ENCODE measurements at places on chromosomes 5 and 9.
A peak's percentile ranks its signal among the peaks of the same experiment; 100 is the strongest.

GRCh38 chr5:134271059-134271458 lies 45.2 kb upstream of the PPP2CA start:
- DNase-seq, result no peak

GRCh38 chr5:135360278-135361274 lies 38.5 kb downstream of the MACROH2A1 start:
- DNase-seq, result no peak

DNA sequence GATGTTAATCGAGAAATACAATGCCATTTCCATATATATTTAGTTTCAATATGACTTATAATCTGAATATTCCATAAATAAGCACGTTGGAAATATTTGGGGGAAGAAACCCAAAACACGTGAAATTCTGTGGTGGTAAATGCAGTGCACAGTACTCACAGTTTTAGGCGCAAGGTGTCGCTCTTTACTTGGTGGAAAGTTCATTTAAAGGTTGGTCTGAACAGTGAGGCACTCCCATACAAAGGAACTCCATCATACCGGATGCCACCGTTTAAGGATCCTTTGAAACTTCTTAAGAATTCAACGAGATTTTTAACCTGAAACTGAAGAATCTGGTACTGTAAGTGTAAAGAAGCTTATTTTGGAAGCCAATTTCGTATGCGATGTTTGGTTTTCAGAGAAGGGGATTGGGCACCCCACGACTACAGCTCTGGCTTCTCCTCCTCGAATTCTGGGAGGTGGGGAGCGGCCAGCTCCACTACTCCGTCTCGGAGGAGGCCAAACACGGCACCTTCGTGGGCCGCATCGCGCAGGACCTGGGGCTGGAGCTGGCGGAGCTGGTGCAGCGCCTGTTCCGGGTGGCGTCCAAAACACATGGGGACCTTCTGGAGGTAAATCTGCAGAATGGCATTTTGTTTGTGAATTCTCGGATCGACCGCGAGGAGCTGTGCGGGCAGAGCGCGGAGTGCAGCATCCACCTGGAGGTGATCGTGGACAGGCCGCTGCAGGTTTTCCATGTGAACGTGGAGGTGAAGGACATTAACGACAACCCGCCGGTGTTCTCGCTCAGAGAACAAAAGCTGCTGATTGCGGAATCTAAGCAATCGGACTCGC lies at the start of gene PCDHA11:
Gene PCDHA11, plus strand, starts transcription at position 237 of the 834 bp plus-strand sequence. Its CDS starts 147 bp downstream, at position 384.
- DNase-seq, result no peak

DNA sequence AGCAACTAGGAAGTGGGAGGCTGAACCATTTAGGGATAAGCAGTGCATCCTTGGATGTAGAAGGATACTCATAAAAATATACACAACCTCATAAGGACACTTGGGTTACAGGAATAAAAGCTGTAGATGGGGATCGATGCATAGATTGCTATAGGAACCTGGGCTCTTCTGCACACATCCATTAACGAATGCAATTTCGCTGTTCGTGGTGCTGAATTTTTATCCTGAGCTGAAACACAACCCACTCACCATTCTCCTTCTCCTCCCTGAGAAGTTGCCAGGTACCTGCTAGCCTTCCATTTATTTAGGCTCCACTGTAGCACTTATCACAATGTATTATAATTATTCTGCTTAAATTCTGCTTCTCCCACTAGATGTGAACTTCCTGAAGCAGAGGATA lies 320.6 kb upstream of the BRINP1 start:
- no peak for DNase-seq

- DNase-seq, result no peak
These were observed 49.8 kb downstream of the PIK3R1 start for GRCh38 chr5:68265347-68265746.

GRCh38 chr9:127555840-127556820 lies 55.9 kb upstream of the STXBP1 start:
- peak; percentile 25 for DNase-seq

DNA sequence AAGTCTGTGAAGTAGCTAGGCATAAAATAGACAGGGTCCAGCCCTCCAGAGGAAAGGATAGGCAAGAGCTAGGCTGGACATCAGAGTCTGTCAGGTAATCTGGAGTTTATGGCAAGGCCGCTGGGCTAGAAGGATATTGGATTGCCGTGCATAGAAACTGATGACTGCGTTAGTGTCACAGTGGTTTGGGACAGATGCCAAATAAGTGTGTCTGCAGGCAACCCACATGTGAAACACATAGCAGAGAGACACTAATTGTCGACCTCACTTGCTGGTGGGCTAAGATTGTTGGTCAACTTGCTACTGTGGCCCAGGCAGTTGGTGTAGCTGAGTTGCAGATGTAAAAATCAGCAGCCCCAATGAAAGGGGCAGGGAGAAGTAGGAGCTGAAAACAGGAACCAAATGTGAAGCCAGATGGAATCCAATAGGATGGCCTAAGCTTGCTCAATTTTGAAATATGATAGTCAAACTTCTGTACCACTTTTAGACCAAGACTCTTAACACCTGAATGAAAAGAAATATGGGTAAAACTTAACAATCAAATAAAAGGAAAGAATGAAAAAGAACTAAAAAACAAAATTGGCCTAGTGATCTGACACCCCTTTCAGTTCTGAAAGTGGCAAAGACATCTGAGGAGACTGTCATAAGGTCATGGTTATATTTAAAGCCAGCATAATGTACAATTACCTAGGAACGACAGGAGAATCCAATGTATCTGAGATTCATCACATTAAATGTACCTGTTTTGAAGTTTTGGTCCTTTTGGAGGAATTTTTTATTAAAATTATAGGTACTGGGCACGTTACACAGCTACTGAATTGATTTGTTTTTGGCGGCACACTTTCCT lies 243.3 kb upstream of the ACTBL2 start:
- no peak for DNase-seq

DNA sequence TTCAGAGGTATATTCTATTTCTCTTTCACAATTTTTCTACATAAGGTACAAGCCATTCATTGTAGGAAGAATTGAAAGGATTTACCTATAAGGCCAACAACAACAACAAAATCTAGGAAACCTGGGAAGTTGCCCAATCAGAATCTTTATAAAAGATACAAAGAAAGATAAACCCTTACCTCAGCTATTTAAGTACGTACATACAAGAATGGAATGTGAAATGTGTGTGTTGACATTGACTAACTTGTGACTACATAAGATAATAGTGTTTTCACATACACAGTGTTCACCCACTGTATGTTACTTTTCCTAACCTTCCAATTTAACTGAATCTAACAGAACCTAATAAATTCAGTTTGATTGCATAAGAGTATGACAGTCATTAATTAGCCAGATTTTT lies 154.1 kb downstream of the ADAMTS6 start:
- DNase-seq, result no peak

- DNase-seq, result no peak
These were observed 148.8 kb downstream of the GADD45G start for GRCh38 chr9:89753472-89754055.

DNA sequence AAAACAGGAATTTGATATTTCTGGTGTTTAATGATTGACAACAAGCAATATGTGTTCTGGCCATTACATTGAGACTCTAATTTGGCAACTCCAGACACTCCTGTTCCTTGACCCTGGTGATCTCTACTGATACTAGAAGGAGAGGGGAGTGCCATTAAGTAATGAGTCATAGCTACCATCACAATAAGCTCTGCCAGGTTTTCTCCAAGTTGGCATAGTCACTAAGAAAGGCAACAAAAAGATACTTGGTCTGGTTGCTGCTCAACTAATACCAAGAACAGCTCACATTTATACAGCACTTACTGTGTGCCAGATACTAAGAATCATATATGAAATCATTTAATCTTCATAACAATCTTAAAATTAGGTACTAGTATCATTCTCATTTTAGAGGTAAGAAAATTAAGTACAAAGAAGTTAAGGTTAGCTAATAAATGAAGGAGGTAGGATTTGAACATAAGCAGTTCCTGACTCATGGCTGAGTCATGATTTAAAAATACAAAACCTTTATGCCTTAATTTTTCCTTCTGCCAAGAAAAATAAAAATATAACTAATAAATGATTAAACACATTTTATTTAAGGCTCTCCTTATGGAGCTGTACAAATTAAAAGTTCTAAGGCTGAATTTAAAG lies 19.9 kb upstream of the PRXL2C start:
- DNase-seq, result no peak

GRCh38 chr5:111755942-111756381 lies 1.0 kb downstream of the NREP start:
- no peak for DNase-seq

DNA sequence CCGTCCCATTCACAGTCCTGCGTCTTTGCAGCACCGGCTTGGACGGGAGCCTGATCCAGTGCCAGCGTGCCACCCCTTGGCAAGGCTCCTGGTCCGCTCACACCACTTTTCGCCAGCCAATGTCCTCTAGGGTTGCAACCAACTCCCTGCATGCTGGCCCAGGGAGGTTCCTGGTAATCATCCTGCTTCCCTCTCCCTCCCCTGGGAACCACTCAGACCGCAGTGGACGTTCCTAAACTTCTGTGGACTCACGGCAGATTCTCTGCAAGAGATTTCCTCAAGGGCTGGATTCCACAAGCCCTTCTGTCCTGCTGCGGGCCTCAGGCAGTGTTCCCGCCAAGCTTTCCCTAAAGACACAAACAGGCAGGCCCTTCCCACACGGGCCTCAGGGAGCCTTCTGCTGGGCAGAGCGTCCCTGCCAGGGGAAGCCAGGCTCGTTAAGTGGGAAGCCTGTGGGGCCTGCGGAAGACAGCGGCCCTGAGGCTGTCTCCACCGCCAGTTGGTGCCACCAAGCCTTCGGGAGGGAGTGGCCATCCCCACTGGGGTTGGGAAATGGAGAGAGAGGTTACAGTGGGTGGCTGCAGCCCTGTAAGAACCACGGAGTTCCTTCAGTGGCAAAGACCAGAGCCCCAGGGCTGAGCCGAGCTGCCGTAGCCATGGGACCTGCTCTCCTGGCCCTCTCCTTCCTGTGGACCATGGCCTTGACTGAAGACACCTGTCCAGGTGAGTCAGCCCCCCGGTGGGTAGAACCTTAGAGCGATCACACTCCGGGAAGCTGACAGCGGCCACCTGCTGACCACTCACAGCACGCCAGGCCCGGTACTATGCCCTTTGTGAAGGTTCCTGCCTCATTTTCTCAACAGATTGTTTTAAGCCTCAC lies 16.4 kb upstream of the FCN2 start:
- DNase-seq, result no peak

DNA sequence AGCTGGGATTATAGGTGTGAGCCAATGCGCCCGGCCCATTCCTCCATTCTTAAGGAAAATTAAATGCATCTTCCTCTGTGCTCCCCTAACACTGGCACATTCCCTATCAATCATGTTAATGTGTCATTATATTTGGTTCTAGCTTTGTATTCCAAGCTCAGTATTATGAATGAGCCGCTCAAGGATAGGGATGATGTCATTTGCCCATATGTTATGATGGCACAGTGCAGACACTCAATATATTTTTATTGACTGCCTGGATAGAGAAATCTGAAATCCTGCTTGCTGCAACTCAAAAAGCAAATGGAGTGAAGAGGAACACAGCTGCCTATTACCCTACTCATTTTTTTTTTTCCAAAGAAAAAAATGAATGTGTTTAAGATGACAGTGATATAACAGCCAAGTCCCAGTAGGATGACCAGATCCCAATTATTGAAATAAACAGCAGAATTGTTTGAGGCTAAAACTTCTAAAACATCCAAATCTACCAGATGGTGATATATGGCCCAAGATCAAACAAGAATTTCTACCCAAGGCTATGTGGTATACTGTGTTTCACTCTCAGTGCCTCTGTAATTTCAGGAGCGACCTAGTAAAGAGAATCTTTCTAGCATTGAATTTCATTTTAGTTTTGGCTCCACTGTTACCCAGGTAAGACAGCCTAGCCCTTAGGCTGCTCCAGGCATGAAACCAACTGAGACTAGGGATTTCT lies 16.3 kb downstream of the SUSD1 start:
- no peak for DNase-seq

GRCh38 chr5:144009116-144009515 lies 161.3 kb downstream of the YIPF5 start:
- DNase-seq, result no peak

DNA sequence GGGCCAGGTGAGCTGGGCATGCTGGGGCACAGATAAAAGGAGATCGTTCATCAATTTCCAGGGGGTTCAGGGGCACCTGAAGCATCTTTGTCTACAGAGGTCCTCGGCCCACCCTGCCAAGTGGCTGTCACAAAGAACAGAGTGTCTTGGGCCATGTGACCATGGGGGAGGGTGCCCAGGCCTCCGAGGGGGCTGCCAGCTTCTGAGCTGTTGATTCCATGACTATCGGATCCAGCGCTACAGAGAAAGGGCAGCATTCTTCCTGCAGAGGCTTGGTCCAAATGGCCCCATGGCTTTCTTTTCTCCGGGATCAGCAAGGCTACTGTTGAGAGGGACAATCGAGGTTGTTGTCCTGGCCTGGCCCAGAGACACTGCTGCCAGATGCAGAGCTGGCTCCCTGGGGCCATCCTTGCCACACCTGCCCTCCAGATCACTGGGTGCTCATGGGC lies 289.2 kb downstream of the ZSWIM6 start:
- DNase-seq, result no peak

GRCh38 chr9:33354651-33355211 lies 47.6 kb downstream of the AQP7 start:
- no peak for DNase-seq

- no peak for DNase-seq
These were observed 707.0 kb upstream of the ACO1 start for GRCh38 chr9:31677415-31677814.

GRCh38 chr9:18228101-18228500 lies 245.9 kb upstream of the ADAMTSL1 start:
- DNase-seq, result no peak

DNA sequence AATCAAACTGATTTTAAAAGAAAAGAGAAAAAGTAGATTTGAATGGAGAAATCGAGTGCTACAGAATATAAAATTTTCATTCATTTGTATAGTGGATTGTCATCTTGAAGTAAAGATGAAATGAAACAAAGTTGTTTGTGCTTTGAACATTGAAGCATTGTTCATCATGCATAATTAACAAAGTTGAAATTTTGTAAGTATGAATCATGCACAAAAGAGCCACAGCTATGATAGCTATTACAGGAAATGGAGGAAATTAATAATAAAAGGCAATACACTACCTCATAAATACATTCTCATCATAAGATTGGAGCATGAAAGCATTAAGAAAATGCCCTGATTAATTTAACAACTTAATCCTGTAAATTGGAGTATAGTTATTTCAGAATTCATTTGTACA lies 153.4 kb upstream of the TLX3 start:
- DNase-seq, result no peak

Data from T-cell (primary cell).